ENCODE measurements at places on chromosomes 3 and 15.
A peak's percentile ranks its signal among the peaks of the same experiment; 100 is the strongest.

- DNase-seq = no peak
These were observed 243.6 kb upstream of the ICE2 start for GRCh38 chr15:60722328-60723112.

DNA sequence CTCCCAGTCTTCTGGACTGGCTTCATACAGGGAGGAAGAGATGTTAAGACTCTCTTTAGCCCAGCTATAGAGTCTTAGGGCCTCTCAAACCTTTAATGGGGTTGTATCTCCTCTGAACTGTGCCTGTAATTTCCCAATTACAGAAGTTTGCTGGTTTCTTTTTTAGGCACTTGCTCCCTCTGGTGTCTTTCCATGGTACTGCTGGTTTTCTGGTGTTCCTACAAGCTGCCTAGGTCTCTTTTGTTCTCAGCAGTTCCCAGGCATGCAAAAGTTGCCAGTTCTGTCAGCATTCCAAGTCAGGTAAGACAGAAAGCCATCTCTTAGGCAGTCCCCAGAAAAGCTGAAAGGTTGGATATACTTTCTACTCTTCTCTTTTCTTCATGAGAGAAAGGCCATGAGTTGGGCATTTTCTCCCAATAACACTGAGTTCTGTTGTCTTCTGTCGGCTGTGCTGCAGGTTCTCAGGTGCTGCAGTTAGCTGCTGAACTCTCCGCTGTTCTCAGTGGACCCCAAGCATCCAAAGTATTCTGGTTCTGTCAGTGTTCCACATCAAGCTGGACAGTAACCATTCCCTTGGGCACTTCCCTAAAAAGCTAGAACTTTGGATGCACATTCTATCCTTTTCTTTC, 54.4 kb upstream of the EHHADH start:
- DNase-seq = peak; percentile 0

DNA sequence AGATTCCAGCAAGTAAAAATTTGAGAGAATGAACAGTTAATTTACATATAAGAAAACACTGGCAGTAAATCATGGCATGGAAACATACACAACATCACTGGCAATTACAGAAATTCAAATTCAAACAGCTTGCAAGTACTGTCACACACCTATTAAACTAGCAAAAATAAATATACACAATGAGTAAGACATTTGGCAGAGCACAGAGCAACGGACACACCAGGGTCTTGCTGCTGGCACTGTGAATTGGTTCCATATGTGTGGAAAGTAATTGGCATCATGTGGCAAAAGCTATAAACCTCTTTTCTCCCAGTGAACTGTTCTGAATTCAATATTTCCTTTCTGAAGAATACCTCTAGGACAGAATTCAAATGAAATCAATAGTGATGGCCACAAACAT, 78.3 kb downstream of the LRRK1 start:
- no peak for DNase-seq

DNA sequence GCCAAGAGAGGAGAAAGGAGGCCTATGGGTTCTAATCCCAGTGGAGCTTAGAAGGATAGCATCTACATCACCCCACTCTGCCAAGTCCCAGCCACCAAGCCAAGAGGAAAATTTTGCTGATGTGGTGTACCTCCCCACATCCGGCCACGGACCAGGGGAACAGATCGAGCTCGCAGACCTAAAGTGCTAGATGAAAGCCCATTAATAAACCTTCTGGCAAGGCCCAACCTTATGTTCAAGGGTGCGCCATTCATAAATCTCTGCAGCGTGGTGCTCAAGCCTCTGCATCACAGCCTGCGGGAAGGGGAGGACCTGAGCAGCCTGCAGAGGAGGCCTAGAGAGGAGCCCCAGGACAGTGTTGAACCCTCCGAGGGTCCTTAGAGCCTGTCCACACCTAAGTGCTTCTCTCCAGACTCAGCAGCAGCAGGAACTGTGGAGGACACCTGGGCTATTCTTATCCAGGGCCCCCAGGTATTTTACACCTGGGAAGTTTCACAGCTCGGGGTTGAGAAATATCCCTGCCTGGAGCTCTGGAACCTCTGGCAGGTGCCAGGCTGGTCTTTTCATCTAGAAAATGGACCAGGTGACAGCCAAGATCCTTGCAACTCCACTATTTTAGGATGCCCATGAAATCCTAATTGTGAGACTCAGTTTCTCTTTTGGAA, 68.0 kb downstream of the MRPL46 start:
- DNase-seq = no peak

DNA sequence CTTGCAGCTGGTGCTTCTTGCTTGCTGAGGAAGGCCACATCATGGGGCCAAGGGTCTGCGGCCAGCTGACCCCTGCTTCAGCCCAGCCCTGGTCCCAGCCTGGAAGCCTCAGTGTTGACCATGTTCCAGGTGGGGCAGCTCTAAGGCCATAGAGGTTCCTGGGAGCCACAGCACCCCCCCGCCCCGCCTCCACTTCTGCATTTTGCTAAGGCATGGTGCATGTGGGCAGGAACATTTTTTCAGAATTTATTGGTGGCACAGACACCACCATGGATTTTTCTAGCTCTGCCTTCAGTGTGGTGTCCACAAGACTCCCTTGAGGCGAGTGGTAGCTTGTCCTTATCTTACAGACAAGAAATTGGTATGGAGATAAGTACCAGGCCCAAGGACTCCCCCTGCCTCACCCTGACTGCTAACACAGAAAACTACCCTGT, 1.9 kb upstream of the CHST14 start:
- DNase-seq = no peak

GRCh38 chr3:49554633-49555265, 472 bp downstream of the BSN start:
- DNase-seq = peak; percentile 40

- no peak for DNase-seq
These were observed 154.3 kb downstream of the PLCL2 start for GRCh38 chr3:17038900-17039553.

GRCh38 chr3:101128786-101129185, 135.6 kb upstream of the ABI3BP start:
- DNase-seq = no peak

DNA sequence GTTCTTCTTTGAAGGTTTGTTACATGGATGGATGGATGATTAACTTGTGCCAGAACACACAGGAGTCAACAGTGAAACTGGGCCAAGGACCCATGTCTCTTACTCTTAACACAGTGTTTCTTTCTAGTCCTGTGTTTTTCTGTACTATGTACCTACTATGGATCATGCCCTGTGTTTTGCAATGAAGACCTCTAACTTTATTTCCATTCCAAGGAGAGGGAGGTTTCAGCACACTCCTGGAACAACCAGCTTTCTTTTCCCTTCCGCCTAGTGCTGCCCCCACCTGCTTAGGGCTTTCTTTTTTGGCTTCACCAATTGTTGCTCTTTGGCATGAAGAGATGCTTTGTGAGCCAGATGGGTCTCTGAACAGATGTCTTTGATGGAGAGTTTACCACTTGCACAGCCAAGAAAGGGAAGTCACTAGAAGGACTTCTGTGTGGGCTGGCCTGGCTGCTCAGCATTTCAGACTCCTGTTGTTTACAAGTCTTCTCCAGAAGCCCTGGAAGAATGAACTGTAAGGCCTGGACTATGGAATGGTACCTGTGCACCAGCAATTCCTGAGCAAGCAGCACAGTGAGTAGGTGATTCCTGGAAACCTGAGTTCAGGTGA, 44.5 kb downstream of the SNAPC5 start:
- DNase-seq = no peak

DNA sequence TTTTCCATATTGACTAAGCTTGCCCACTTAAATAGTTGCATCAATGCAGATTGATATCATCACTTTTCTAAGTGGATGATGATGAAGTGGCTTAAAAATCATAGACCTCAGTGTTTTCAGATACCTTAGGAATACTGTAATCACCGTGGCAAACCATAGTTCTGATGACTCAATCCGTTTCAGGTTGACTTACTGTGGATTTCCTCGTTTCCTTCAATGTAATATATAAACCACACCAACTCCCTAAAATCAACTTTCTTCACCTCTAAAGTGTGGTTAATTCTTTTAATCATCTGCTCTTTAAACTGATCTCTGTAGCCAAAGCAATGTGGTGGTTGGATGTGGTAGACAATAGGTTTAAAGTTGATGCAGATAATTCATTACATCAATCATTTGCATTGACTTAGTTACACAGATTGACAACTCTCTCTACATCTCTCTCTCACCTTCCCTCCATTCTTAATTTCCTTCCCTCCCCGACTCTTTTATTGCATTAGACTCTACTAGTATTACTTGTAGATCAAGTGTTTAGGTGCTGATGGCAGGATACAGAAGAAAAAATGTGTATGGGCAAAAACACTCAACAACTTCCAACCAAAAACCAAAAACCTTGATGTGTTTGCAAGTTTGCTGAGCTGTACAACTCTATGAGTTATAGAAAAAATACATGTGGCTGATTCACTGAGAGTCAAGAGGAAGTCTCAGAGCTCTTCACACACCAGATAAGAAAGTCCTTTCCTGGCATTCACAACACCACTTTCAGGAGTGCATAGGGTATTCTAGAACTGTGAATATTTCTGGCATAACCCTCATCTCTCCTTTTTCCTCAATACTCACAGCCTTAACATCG, 243.5 kb downstream of the NFKBIZ start:
- no peak for DNase-seq

GRCh38 chr15:49855917-49856637, 235.2 kb downstream of the DTWD1 start:
- no peak for DNase-seq

GRCh38 chr3:131141770-131142169, 115.1 kb downstream of the NEK11 start:
- no peak for DNase-seq

GRCh38 chr15:85551221-85551832, 170.9 kb downstream of the AKAP13 start:
- no peak for DNase-seq

- DNase-seq = no peak
These were observed 114.7 kb upstream of the TPM1 start for GRCh38 chr15:62927836-62928235.

- no peak for DNase-seq
These were observed 148.0 kb downstream of the DIPK2A start for GRCh38 chr3:144119633-144120032.

GRCh38 chr15:77577366-77577950, 55.3 kb downstream of the LINGO1 start:
- no peak for DNase-seq

- no peak for DNase-seq
These were observed 12.2 kb upstream of the TM2D3 start for GRCh38 chr15:101664303-101664913.

DNA sequence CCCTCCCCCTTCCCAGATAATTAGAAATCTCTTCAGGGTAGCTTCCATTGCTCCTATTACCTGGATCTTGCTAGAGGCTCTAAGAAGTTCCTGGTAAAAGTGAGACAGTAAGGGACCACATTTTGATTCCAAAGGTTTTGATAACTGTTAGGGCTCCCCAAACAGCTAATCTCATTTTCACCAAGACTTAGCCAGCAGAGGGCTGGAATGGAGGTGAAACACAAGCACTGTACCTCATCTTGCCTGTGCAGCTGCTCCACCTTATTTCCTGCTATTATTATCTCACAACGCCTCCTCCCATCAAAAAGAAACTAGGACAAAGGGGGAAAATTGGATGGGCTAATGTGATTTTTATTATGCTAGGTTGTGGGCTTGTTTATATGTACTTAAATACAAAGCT, 7.3 kb downstream of the SETD5 start:
- DNase-seq = no peak

DNA sequence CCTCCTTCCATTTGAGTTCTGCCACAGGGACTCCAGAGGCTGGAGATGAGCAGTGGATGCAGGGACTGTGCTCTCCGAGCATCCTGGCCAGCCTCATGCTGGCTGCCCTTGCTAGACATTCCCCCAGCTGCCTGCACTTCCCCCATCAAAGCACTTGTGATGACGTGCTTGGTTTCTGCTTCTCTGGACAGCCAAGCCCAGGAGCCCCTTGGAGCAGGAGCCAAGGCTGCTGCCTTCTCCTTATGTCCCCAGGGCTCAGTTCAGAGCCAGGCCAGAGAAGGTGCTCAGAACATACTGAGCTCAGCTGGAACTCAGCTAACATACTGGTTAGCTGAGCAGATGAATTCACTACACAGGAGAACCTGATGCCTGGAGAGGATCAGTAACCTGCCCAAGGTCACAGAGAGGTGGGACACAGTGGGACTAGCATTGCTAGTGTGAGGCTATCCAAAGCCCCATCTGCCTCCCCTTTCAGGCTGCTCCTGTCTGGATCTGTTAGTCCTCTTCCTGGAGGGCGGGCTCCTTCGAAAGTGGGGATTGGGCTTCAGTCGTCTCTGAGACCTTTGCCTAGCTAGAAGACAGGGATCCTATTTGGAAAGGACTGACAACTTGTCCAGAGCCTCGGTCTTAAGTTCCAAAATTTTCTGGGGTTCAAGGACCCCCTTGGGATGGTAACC, 4.3 kb downstream of the PCBP4 start:
- DNase-seq = no peak

- DNase-seq = no peak
These were observed 36.1 kb upstream of the CTXND1 start for GRCh38 chr15:80288131-80288530.

- DNase-seq = no peak
These were observed 38.9 kb downstream of the TFG start for GRCh38 chr3:100748220-100748619.

DNA sequence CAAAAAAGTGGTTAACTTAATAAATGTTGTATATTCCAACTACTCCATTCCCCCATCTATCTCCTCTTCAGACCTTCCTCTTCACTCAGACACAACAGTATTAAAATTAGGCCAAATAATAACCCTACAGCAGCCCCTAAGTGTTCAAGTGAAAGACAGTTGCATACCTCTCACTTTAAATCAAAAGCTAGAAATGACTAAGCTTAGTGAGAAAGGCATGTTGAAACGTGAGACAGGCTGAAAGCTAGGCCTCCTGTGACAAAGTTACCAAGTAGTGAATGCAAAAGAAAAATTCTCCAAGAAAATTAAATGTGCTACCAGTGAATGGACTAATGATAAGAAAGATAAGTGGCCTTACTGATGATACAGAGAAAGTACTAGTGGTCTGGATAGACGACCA, 71.7 kb downstream of the ANKRD28 start:
- no peak for DNase-seq

DNA sequence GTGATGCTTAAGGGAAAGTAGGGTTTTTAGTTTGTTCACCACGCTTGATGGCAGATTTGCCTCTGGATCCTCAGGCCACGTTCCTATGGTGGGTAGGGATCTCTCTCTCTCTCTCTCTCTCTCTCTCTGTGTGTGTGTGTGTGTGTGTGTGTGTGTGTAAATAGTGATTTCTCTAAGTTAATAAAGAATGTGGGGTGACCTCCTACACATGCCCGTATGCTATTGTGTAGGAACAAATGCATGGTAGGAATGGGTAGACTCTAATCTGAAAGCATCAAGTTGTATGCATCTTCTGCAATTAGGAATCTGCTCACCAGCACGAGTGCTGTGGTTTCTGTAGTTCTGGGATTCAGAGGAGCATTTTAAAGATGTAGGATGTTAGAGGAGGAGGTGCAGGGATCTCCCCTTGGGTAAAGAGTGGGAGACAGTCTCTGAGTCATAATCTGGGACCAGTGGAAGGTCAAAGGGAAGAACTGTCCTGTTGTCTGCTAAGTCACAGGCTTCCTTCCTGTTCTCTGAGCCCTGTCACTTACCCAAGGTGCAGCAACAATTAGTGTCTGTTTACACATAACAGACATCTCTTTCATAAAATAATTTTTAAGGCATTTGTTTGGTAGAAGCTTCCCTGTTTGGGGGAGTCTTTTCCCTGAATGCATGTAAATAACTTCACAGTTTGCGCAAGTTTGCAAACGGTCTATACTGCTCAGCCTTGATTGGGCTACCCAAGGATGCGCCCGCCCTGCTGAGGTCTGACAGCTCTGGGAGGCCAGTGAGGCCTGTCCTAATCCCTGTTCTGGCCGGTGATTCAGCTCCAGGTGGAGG, 139.8 kb downstream of the IGF1R start:
- no peak for DNase-seq

GRCh38 chr3:157160658-157161424, 894 bp upstream of the CCNL1 start:
- no peak for DNase-seq

GRCh38 chr3:170959457-170959856, 51.0 kb upstream of the EIF5A2 start:
- DNase-seq = no peak
